ENCODE measurements at places on chromosomes 4 and X.
A peak's percentile ranks its signal among the peaks of the same experiment; 100 is the strongest.

DNA sequence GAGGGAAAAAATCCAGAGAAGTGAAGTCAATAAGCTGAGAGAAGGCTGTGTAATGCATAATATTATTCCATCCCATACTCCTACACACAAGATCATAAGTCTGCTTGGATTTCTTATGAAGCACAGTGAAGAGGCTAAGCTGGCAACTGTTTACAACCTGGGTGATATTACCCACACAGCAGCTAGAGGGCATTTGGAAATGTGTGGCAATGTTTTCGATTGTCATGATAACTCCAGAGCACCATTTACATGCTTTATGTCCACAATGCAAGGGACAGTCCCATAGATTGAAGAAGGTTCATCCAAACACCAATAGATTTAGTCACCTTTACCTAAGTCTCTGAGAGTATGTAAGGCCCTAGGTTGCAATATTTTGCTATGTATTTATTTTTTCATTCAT is 412.2 kb downstream of the PPP3CA start:
- DNase-seq, result no peak

- no peak for DNase-seq
These were observed 103.6 kb downstream of the CHIC2 start for GRCh38 chr4:53960843-53961242.

DNA sequence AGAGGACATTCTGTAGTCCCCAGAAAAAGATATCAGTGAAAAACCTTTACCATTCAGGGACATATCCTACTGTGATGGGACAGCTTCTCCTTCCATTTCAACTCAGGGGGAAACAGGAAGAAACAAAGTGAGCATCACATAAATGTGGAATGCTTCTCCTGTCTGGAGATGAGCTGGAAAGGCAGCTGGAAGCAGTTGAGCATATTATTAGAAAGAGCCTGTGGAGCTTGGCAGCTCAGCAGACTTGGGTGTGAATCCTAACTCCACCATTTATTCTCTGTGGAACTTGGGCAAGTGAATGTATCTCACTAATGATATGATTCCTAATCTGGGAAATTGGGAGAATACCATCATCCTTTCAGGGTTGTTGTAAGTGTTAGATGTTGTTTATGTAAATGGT is 232.1 kb upstream of the F9 start:
- no peak for DNase-seq

DNA sequence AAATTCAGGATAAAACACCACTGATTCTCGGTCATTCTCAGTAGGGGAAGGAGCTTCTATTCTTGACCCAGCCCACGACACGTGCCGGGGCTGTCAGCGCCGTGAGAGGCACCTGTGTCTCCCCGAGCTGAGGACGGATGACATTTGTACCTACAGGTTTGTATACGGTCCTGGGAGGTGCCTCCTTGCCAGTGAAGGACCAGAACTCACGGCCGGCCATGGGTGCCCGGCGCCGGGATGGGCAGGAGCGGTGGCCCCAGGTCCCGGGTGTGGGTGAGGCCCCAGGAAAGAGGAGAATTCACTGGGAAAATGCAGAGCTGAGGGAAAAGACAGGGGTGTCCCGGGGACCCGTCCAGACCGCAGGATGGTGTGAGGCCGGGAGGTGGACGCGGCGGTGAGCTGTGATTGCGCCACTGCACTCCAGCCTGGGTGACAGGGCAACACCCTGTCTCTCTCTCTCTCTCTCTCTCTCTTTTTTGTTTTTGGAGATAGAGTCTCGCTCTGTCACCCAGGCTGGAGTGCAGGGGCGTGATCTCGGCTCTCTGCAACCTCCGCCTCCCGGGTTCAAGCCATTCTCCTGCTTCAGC is 48.9 kb upstream of the PPP2R3B start:
- no peak for DNase-seq

- no peak for DNase-seq
These were observed 325.7 kb downstream of the PCDH7 start for GRCh38 chr4:31045724-31046318.

- no peak for DNase-seq
These were observed 52.4 kb downstream of the ENPP6 start for GRCh38 chr4:184165291-184165690.

DNA sequence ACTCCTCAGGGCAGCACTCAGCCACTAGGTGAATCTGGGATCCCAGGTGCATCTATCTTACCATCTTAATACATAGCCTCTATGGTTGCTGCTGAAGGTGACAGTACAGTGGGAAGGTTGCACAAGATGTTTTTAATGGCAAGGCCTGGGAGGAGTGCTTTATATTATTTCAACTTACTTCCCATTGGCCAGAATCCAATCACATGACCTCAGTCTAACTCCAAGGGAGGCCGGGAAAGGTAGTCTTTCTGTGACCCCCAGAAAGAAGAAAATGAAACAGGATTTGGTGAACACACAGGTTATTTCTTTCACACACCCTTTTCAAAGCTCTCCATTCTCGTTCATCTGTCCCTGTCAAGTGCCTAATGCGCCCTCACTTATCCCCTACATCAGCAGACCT is 189.1 kb upstream of the ATP6AP2 start:
- no peak for DNase-seq

DNA sequence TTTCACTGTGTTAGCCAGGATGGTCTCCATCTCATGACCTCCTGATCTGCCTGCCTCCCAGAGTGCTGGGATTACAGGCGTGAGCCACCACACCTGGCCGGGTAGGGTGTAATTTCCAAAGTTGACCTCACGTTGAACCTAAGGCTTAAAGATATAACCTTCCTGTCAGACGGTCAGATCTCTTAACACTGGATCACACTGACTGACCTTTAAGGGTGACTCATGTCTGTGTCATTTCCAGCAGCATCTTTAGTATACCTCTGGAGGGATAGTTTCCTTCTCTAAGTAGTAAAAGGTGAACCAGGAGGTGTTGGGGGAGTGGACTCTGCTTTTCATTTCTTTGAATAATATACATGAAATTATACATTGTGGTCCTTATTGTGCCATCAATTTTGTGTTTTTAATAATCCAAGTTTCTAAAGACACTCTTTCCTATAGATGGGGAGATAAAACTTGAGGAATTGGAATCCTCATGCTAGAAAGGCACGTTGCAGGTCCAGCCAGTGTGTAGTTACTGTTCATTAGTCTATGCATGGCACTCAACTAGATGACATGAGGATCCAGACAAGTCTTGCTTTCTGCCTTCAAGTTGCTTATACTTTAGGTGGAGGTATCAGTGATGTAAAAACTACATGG is 45.7 kb downstream of the ARHGAP10 start:
- no peak for DNase-seq

- no peak for DNase-seq
These were observed 311.6 kb downstream of the FAM133A start for GRCh38 chrX:93985344-93986307.

DNA sequence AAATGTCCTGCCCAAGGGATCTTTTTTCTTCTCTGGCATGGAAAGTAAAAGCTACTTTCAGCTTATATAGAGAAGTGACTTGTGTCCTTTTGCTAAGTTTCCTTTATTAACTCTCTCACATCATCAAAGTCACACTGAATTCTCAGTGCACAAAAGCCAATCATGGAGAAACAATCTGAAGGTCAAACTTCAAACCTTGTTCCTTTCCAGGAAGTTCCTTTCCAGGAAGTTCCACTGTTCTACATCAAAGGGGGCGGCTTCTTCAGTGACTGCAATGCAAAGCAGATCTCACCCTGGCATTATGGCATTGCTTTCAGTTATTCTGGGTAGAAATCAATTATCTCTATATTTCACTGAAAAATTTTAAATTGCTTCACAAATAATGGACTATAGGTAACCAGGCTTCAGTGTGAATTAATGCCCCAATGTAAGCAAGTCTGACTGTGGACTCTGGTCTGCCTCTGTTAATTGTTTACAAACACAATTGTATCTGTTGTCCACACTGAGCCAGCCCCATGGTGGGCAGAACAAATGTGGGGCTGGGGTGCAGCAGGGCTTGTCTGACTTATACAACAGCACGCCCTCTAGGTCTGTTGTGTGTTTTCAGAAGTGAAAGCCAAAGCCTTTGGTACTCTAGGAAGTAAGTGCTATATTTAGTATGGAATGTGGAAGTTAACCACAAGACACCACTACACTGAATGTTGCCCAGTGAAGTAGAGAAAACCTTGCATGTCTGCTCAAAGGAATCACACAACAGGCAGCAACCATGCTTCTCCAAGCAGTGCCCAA is 98.8 kb downstream of the CDS1 start:
- no peak for DNase-seq

DNA sequence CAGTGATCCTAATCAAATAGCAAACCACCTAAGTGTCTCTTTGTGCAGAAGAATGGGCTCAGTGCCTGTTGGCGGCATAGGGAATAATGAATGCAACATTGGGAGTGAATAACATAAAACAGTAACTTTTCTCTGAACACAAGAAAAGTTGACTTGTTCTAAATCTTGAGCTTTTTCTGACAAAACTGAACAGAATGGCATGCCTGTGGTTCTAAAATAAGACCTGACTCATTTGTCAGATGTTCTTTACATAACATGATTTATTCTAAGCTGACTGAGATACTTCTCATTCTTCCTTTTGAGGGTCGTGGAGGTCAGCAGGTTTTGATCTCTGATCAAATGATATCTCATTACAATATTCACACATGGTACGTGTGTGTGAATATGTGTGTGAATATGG is 165.4 kb upstream of the WDR1 start:
- DNase-seq, result no peak

DNA sequence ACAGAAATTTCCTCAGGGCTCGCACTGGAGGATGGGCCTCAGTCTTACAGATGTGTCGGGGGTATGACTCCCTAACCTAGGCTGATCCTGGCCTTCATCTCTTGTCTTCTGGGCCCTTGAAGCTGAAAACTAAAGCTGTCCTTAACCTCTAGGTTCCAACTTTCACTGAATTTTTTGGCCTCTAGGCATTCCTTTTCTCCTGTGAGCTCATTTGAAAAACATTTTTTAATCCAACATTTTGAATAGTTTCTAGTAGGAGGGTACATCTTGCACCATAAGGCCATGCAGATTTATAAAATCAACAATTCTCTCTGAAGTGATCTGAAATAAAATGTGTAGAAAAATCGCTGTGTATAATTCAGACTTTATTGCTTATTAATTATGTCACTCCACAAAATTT is 19.7 kb downstream of the RWDD4 start:
- DNase-seq, result no peak

GRCh38 chrX:103674531-103675454 is 11.7 kb downstream of the MORF4L2 start:
- DNase-seq, result no peak

GRCh38 chr4:180314972-180315371 is 1928.2 kb upstream of the TENM3 start:
- no peak for DNase-seq

DNA sequence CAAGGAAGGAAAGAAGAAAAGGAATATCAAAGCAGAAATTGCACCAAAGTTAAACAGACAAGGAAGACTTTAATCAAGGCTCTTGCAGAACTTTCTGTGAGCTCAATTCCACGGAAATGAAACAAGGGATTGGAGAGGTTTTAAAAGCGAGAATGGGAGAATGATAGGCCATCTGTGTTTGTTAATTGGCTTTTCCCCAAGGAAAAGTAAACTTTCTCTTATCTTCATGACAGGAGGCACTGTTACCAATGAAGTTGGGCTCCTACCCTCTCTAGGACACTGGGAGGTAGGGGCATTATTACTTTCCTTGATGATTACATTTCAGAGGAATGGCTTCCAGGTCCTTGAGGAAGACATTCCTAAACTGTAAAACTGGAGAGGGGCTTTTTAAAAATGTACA is 328.8 kb upstream of the NWD2 start:
- no peak for DNase-seq

DNA sequence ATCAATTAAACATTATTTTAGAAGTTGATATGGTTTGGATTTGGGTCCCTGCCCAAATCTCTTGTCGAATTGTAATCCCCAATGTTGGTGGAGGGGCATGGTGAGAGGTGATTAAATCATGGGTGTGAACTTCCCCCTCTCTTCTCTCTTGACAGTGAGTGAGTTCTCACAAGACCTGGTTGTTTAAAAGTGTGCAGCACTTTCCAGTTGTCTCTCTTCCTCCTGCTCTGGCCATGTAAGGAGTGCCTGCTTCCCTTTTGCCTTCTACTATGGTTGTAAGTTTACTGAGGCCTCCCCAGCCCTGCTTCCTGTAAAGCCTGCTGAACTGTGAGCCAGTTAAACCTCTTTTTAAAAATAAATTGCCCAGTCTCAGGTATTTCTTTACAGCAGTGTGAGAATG is 141.4 kb downstream of the GALNTL6 start:
- DNase-seq, result no peak

- DNase-seq, result peak; percentile 51
These were observed 67.1 kb downstream of the DTHD1 start for GRCh38 chr4:36348403-36348938.

DNA sequence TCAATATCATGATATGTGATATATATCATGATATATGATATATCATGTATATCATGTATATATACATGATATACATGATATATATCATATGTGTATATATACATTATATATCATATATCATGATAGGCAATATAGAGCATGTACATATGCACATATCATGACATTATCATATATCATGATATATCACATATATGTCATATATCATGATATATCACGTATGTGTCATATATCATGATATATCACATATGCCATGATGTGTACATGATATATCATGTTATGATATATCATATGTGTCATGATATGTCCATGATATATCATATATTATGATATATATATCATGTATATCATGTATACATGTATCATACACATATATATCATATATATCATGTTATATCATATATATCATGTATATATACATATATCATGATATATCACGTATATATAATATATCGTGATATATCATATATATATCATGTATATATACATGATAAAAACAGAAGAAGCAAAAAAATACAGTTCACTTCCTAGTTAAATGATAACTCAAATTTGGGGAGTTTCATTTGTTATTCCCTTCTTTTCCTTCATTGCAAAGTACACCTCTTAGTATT is 670.1 kb upstream of the EPHA5 start:
- no peak for DNase-seq

GRCh38 chr4:184216515-184216914 is 1.2 kb downstream of the ENPP6 start:
- DNase-seq, result no peak

- DNase-seq, result peak; percentile 42
These were observed 85.5 kb downstream of the BCOR start for GRCh38 chrX:40012039-40012867.

GRCh38 chrX:2228536-2228935 is 272.2 kb downstream of the DHRSX start:
- DNase-seq, result no peak

DNA sequence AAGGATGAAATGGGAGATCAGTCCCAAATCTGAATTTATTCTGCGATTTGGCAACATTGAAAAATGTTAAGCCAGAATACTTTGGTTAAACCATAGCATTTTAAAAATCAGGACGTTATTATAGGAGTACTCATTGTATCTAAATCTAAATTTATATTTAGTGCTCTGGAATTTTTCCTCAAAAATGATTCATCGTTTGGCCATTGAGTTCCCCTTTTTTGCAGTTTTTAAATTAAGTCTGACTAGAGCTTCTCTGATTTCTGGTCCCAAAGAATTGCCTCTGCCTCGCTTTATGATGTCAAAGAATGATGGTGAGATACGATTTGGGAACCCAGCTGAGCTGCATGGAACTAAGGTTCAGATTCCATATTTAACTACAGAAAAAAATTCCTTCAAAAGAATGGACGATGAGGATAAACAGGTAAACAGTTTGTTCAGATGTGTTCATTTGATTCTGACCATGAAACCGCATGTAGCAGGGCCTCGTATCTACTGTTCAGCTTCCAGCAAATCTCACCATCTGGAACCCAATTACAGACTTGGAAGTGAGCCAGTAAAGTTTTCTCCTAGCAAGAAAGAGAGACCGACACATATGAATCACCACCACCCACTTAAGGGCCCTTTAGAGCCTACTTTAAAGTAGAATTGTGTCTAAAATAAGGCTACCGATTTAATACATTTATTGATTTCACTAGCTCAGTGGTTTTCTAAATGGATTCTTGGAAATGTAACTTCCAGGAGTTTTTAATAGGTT is 75.6 kb downstream of the REPS2 start:
- DNase-seq, result no peak
